ENCODE measurements at places on chromosomes 4 and X.

- DNase-seq, result no peak
Measured at GRCh38 chr4:187726485-187726884, 269.1 kb upstream of the ZFP42 start.

DNA sequence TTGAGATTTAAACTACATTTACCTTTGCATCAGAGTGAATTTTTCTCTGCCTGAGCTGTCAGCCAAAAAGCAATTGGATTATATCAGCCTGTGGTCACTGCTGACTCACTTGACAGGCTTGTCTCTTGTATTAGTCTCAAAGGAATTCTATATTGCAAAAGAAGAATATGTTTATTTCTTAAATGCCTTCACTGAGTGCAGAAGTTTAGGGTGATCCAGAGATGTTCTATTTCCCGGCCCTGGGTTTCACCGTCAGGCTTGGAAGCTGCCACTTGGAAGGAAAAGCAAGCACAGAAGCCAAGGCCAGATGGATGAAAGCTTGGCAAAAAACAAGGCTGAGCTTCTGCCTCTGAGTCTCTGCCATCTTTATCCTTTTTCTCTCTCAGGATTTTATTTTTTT, 80.9 kb downstream of the FAM114A1 start:
- no peak for DNase-seq

DNA sequence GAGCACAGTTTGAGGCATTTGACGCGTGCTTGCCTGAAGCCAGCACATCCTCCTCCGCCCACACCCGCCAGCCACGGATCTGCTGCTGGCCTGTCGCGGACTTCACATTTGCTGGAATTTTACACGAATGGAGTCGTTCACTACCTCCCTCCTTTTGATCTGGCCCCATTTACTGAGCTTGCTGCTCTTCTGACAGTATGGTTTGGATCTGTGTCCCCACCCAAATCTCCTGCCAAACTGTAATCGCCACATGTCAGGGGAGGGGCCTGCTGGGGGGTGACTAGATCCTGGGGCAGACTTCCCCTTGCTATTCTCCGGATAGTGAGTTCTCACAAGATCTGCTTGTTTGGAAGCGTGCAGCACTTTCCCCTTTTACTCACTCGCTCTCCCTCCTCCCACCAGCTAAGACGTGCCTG, 19.9 kb upstream of the CPLX1 start:
- DNase-seq, result no peak

GRCh38 chr4:138832563-138832962, 183.0 kb upstream of the NOCT start:
- DNase-seq, result no peak

DNA sequence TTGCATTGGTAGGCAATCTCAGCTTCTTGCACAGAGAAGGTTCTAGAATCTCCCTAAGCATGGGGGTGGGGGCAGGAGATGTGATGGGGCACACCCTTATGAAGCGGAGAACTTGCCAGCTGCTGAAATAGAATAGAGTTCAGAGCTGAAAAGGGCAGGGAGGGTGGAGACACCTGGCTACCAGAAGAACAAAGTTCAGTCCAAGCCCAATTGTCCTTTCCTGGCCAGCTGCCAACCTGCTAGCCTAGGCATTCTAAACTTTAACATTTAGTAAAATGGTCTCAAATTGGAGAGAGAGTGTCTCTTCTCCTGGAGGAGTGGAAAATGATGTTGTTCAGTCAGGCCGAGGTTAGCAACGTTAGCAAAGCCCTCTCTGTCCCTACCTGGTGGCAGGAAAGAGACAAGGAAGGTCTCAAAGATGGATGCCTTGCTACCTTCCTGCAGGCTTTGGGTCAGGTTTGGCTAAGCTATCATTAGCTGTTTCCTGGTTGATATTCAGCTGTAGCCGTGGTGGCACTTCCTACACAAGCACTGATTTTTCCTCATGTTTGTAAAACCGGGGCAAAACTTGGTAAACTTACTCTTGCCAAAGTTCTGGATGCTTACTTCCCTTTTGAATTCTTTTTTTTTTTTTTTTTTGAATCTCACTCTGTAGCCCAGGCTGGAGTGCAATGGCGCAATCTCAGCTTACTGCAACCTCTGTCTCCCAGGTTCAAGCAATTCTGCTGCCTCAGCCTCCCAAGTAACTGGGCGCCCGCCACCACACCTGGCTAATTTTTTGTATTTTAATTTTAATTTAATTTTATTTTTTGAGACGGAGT, 34.7 kb upstream of the NYX start:
- peak; percentile 62 for DNase-seq

DNA sequence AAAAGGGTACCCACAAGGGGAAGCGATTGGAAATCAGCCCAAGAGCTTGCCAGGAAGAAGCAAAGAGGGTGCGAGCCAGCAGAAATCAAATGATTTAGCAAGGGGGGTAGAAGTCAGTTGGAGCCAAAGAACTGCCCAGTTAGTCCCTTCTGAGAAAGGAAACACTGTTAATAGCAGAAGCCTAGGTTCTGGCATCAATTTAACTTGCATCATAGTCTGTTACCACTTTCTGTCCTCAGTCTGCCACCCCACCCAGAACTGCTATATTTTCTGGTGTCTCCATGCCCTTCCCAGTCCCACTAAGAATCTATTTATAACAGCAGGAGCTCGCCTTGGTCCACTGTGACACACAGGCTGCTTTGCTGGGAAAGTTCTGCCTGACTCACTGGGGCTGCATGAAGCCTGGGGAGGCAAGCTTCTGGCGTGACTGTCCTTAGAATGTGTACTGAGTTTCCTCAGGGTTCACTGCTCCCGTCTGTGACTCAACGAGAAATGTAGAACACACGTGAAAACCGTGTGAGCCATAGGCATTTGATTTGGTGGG, 157.8 kb upstream of the TTC29 start:
- DNase-seq, result no peak

GRCh38 chr4:82140422-82140821, 233.4 kb downstream of the HNRNPD start:
- DNase-seq, result no peak

DNA sequence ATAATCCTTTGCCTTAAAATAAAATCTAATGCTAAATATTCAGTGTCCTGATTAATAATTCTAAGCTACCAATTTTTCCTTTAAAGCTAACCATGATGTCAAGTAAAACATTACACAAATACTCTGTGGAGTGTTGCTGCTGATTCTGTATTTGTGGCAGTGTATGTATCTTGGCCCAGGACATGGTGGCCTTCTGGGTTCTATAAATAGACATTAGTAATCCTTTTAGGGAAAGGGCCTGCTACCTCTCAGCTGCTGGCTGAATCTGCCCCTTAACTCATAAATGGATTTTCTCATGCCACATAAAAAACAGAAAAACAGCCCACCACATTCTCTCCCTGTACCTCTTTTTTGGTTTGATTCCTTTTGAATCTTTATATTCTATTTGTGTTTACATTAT, 1.2 kb upstream of the XK start:
- no peak for DNase-seq

DNA sequence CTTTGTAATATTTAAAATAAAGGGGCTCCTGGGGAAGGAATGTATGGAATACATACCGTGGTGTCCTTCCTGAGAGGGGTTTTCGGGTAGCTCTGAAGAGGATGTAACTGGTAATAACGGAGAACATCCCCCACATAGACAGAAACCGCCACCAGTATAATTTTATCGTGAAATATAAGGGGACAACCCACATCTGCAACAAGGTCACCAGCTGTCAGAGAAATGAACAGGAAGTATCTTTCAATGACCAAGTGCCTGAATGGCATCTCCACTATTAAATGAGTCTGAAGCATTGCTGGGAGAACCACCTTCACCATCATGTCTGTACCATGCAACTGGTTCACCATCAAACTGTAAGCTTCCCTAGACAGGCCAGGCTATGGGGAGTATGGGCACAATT, 31.7 kb downstream of the RNF175 start:
- DNase-seq, result no peak

DNA sequence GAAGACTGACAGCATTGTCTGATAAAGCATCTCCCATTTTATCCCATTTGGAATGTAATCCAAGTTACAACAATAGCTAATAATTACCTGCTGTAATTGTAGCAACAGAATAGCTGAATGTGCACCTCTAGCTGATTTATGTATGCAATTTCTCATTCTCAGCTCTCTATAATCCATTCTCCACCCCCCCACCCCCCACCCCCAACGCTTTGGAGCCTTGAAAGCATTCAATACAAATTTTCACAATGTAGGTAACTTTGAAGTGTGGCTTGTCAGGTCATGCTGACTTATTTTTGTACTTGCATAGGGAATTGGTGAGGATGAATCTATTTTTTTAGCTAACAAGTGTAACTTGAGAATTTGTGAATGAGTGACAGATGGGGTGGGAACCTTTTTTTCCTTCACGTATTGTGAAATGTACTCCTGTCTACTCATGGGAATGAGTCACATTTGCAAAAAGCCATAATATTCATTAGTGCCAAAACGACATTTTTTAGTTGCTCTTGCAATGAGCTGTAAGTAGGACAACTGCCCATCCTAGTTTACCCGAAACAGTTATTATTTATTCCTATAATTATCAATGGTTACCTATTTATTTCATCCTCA, 159.3 kb downstream of the PALLD start:
- peak; percentile 63 for DNase-seq

GRCh38 chr4:31807036-31807435, 1086.9 kb downstream of the PCDH7 start:
- DNase-seq, result no peak

DNA sequence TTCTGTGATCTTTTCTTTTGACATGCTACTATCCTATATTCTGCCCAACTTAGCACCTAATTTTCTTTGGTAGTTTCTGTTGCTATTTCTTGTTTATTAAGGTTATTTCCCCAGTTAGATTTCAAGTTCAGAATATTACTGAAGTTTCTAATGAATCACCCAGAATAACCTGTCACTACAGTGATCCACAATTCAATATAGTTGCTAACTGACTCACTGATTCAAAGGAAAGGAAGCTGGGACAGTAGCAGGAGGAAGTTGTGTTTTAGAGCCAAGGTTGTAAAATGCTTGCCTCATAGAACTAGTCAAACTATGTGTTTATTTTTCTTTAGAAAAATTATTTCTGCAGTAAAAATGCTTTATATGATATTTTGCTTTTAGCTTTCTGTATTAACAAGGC, 37.4 kb downstream of the PAK3 start:
- DNase-seq, result no peak

DNA sequence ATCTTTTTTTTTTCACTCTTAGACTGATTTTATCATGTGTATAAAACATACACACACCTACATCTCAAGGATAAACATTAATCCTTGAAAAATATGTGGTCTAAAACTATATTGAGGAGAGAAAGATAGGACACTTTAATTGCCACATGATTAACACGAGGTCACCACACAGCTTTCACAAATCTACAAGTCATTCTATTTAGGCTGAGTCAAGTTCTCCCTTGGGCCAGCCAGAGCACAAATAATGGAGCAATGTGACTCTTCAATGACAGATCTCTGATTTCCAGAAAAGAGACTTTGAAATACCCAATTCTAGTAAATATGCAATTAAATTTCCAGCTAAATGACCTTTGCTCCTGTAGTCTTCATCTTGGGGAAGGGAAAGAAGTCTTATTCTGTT, 12.9 kb upstream of the ADH4 start:
- DNase-seq, result no peak

- DNase-seq, result no peak
Measured at GRCh38 chrX:33324099-33324498, 112.8 kb upstream of the DMD start.

GRCh38 chr4:179709961-179710624, 2267.9 kb upstream of the AGA start:
- peak; percentile 71 for DNase-seq

GRCh38 chr4:102868153-102868780, 525 bp upstream of the CISD2 start:
- no peak for DNase-seq

- no peak for DNase-seq
Measured at GRCh38 chrX:100625985-100626491, 10.6 kb downstream of the TSPAN6 start.
